ENCODE measurements at places on chromosomes 1 and 21.

DNA sequence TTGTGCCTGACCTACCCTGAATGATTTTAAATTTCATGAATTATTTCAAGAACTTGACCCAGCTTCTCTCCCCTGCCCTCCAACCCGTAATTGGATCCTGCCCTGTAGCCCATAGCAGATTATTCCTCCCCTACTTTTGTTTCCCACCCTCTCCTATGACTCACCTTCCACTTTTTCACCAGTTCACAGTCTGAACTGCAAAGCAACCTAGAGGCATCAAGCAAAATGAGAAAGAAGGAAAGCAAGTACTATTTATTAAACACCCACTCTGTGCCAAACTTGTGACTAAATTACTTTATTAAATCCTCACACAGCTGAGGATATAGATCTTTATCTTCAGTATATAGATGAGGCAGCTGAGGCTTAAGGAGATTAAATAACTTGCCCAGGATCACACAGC, 20.7 kb upstream of the IKBKE start:
- DNase-seq = no peak

DNA sequence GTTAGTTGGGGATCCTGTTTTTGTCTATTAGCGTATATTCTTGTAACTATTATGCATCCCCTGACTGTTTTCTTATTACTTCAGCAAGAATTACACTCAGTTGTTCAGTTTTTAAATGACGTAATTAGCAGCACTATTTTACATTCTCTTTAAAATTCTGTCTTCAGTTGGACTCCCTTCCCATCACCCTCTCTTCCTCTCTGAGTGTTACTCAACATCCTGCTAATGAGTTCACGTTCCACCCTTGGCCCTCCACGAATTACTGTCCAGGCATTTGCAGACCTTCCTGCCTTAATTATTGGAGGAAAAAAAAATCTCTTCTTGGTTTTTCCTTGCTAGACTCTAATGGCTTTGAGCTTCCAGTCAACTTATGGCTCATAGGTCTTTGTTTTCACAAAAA, 23.6 kb upstream of the FAM78B start:
- DNase-seq = no peak

DNA sequence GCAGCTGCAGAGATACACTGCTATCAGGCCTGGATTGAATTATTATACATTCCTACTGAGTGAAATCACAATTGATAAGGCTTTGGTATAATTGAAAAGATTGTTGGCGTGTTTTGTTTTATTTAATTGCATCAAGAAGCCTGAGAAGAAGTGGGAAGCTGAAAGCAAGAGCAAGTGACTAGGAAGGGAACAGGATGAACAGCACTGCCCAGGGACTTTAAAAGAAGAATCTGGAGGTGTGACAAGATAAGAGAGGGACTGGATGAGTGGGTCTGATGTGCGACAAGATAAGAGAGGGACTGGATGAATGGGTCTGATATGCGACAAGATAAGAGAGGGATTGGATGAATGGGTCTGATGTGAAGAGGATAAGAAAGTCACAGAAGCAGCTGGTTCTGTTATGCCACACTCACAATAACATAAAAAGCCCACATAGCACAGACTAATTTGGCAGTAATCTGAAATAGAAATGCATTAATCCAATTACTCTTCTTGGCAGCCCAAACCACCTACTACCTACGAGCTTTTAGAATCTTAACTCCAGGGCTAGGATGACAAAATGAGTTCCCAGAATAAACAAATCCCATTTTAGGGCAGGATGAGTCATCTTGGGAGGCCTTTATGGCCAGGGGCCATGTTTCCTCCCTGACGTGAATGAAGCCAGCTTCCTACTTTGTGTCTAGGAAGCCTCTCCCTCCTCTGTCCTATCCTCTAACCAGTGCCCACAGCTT, 129.7 kb downstream of the DUSP10 start:
- peak; percentile 55 for DNase-seq

DNA sequence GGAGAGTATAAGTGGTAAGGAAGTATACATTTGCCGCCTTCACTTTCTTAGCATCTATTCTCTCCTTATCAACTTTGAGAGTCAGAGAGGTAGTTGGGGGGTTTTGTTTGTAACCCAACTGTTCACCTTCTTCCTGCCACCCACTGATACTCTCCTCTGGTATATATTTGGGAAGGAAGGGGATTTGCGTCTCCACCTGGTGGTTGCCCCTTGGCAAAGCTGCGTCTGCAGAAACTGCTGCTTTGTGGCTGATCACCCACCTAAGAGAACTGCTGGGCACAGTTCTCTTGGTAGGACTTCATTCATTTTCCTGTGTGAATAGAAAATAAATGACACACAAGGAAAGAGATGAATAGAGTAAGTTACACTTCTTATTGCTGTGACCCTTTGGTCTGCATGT, 87.0 kb downstream of the SYT14 start:
- DNase-seq = no peak

GRCh38 chr21:29315131-29315749, 16.5 kb downstream of the BACH1 start:
- no peak for DNase-seq

DNA sequence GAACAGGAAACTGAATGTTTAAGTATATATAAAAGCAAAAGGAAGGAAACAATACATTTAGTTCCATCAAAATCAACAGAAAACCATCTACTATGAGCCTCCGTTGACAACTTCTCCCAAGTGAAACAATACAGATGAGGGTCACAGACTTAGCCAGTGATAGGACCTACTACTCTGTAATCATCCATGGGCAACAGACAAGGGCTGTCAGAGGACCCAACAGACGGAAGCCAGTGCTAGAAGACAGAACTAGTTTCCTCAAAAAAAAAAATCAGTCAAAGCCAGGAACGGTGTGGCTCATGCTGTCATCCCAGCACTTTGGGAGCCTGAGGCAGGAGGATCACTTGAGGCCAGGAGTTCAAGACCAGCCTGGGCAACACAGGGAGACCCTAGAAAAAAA, 20.6 kb downstream of the RERE start:
- DNase-seq = no peak
